Stomach (tissue), 19 donors: ENCODE measurements at places on chromosomes 2 and 18. TPM values are rescaled to one million over a fixed set of nuclear protein-coding genes. Genes with fewer than 3 reads are reported as not detected.

SERPINB13 gene
- not detected for polyA plus RNA-seq

AMER3 gene
- polyA plus RNA-seq = 0.37 TPM

TEX44 gene
- not detected for polyA plus RNA-seq

MAP3K19 gene
- polyA plus RNA-seq = not detected

NTSR2 gene
- not detected for polyA plus RNA-seq

EPHA4 gene
- polyA plus RNA-seq = not detected

CPO gene
- not detected for polyA plus RNA-seq

DNA sequence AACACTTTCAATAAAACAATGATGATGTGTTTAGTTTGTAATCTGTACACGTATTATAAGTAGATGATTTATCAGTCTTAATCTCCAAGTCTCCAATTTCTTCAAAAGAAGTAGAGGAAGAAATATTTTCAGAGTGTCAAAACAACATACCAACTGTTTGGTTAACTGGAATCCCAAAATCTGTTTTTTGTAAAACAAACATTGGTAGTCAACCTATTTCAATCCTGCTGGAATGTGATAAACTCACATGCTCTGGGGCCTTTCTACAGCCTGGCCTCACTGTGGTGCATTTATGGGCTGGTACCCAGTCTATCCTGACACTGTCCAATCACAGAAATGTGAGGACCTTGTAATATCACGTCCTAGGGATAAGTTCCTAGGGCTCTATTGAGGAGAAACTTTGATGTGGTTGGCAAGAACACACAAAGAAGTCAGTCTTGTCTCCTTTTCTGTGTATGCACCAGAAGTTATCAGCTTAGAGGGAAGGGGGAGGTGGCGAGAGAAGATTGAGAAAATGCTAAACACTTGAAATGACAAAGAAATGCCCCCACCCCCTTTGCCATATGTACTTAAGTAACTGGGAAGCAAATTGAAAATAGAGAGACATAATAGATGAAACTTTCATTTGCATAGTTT is 47.2 kb downstream of the PRKRA start:
- no peak for DNase-seq
- no peaks in the 10 kb centered on the region for H3K27me3 ChIP-seq
- H3K4me1 ChIP-seq = no peaks in the 10 kb centered on the region
- no peaks in the 10 kb centered on the region for H3K36me3 ChIP-seq
- H3K4me3 ChIP-seq = no peak overlapping the region

- peaks cover 49% of the 10 kb centered on the region for H3K4me1 ChIP-seq
- H3K27ac ChIP-seq = no peak overlapping the region
- H3K27me3 ChIP-seq = peaks cover 16% of the 10 kb centered on the region
- no peaks in the 10 kb centered on the region for H3K36me3 ChIP-seq
Observed at GRCh38 chr2:74436111-74436805, 5.5 kb downstream of the RTKN start.

DNA sequence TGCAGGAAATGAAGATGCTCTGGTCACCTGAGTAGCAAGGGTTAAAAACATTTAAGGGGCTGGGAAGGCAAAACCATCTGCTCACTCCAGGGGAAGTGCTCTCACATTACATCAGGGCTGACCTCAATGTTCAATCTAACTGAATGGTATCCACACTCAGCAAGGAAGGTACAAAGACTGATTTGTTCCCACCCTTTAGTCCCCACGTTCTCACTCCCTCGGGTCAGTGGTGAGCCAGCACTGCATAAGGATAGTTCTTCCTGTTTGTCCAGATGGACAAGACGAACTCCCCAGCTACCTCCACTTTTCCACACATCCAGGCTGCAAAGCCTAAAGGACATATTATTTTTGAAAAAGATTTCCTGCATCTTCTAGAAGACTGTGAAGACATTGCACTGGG is 126.6 kb upstream of the SLC14A2 start:
- H3K4me3 ChIP-seq = no peak overlapping the region
- no peak overlapping the region for H3K27ac ChIP-seq
- no peaks in the 10 kb centered on the region for H3K4me1 ChIP-seq

GRCh38 chr18:78069784-78070664 is 820.4 kb downstream of the GALR1 start:
- no peak for DNase-seq
- no peaks in the 10 kb centered on the region for H3K4me1 ChIP-seq
- no peak overlapping the region for H3K27ac ChIP-seq
- H3K4me3 ChIP-seq = no peak overlapping the region

GRCh38 chr2:142722086-142722485 is 155.4 kb upstream of the KYNU start:
- H3K27me3 ChIP-seq = no peaks in the 10 kb centered on the region
- no peak for DNase-seq
- no peaks in the 10 kb centered on the region for H3K36me3 ChIP-seq
- H3K27ac ChIP-seq = no peak overlapping the region
- H3K4me1 ChIP-seq = no peaks in the 10 kb centered on the region
- no peak overlapping the region for H3K4me3 ChIP-seq

- H3K4me3 ChIP-seq = no peak overlapping the region
- H3K27me3 ChIP-seq = no peaks in the 10 kb centered on the region
- no peaks in the 10 kb centered on the region for H3K36me3 ChIP-seq
- DNase-seq = no peak
- no peak overlapping the region for H3K27ac ChIP-seq
Observed at GRCh38 chr2:168809537-168809936, 7.1 kb downstream of the NOSTRIN start.

DNA sequence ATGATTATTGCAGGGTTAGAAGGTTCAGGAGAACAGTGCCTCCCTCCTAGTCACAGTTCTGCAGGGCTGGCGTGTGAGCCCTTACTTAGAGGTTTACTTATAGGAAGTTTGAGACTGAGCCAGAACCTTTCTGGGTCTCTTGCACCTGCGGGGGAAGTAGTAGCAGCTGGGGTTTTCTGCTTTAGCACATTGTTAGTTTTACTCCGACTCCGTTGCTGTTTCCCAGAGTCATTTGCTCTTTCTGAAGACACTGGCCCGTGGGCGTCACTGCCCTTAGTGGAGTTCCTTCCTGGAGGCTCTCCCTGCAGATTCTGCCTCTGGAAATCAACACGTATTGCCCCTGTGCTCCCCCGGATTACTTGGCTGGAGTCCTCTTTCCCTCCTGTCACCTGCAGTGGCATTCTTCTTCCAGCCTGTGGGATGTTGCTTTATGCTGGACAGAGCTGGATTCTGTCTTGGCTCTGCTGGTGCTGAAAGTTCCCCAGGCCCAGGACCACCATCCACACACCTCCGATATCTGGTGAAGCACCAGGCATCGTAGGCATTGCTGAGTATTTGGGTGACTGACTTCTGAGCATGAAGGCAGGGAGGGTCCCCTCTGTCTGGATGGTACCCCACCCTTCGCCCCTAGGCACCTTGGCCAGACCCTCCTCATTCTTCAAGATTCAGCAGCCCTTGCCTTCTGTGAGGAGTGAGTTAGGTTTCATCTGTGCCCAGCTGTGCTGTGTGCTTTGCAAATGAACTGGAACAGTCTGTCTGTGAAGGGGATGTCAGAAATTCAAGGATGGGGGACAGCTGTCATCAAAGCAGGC is 51.7 kb downstream of the AGAP1 start:
- peaks cover 47% of the 10 kb centered on the region for H3K4me1 ChIP-seq
- no peaks in the 10 kb centered on the region for H3K36me3 ChIP-seq
- no peak overlapping the region for H3K4me3 ChIP-seq
- H3K27ac ChIP-seq = no peak overlapping the region
- no peaks in the 10 kb centered on the region for H3K27me3 ChIP-seq
- no peak for DNase-seq

GRCh38 chr2:236568068-236568921 is 1.3 kb upstream of the ACKR3 start:
- no peaks in the 10 kb centered on the region for H3K36me3 ChIP-seq
- peak; percentile 73 for DNase-seq
- peak overlapping the region; percentile 43 for H3K4me3 ChIP-seq
- peak overlapping the region; percentile 90 for H3K27ac ChIP-seq
- no peaks in the 10 kb centered on the region for H3K27me3 ChIP-seq
- peaks cover 72% of the 10 kb centered on the region for H3K4me1 ChIP-seq

DNA sequence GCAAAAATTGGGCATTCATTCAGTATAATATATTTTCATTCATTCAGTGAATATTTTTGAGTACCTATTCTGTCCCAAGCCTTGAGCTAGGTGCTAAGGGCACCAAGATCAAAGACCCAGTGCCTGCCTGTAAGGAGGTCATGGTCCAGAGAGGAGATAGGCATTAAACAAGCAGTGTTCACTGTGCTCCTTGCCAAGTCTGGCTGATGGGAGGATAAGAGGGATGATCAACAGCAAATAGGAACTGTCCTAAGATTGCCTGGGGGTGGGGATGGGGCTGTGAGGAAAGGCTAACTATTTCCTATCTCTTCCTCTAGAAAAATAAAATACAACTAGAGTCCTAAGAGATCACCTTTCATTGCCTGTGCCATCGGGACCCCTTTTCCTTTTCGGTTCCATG is 60.4 kb downstream of the SETBP1 start:
- no peak for DNase-seq
- H3K27me3 ChIP-seq = no peaks in the 10 kb centered on the region
- H3K4me3 ChIP-seq = no peak overlapping the region
- peaks cover 22% of the 10 kb centered on the region for H3K4me1 ChIP-seq
- no peaks in the 10 kb centered on the region for H3K36me3 ChIP-seq

GRCh38 chr2:113700186-113700841 is 56.1 kb downstream of the SLC35F5 start:
- no peaks in the 10 kb centered on the region for H3K27me3 ChIP-seq
- peaks cover 8% of the 10 kb centered on the region for H3K36me3 ChIP-seq
- H3K27ac ChIP-seq = no peak overlapping the region
- no peaks in the 10 kb centered on the region for H3K4me1 ChIP-seq
- no peak overlapping the region for H3K4me3 ChIP-seq

DNA sequence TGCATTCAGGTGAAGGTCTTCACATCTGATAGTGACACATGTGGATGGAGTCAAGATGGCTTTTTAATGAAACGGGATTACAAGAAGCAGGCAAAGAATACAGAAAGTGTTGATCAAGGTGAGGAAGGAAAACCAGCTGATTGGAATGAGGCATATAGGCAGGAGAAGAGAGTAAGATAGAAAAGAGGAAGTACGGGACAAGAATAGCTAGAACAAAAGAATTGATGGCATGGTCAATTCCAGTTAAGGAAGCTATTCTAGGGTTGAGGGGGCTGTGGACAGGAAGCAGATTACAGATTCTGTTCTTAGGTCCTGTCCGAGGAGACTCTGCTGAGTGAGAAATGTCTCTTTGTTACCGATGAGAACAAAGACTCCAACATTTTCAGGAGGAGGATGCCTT is 13.2 kb upstream of the NCK2 start:
- H3K36me3 ChIP-seq = no peaks in the 10 kb centered on the region
- no peak overlapping the region for H3K27ac ChIP-seq
- no peaks in the 10 kb centered on the region for H3K4me1 ChIP-seq
- H3K27me3 ChIP-seq = no peaks in the 10 kb centered on the region
- H3K4me3 ChIP-seq = no peak overlapping the region

DNA sequence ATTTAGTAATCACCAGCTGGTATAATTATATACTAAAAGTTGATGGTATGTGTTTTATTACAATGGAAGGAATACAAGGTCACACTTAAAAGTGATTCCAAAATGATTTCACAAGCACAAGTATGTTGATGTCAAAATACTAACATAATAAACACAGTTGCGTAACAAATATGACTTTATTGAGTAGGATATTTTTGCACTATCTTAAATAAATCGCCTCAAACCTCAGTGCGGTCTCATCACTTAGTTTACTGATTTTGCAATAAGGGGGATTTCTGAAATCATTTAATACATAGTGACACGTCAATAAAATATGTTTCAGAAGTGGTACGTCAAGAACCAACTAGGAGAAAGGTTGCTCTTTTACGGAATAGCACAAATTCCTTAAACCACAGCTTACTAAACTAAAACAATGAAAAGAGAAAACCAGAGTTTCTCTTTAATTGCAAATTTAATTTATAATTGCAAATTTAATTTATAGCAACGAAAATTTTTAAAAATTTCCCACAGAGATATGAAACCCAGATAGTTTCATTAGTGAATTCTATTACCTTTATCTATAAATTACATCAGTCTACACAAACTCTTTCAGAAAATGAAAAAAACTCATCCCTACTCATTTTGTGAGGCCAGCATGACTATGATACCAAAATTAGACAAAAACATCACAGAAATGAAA is 304.0 kb upstream of the REG3G start:
- H3K4me1 ChIP-seq = no peaks in the 10 kb centered on the region
- H3K27me3 ChIP-seq = no peaks in the 10 kb centered on the region
- H3K4me3 ChIP-seq = no peak overlapping the region
- DNase-seq = no peak

- no peaks in the 10 kb centered on the region for H3K36me3 ChIP-seq
- H3K4me3 ChIP-seq = no peak overlapping the region
- H3K4me1 ChIP-seq = peaks cover 30% of the 10 kb centered on the region
- DNase-seq = no peak
- H3K27ac ChIP-seq = peak overlapping the region; percentile 64
- H3K27me3 ChIP-seq = no peaks in the 10 kb centered on the region
Observed at GRCh38 chr2:96768083-96768561, 7.4 kb downstream of the CNNM4 start.

DNA sequence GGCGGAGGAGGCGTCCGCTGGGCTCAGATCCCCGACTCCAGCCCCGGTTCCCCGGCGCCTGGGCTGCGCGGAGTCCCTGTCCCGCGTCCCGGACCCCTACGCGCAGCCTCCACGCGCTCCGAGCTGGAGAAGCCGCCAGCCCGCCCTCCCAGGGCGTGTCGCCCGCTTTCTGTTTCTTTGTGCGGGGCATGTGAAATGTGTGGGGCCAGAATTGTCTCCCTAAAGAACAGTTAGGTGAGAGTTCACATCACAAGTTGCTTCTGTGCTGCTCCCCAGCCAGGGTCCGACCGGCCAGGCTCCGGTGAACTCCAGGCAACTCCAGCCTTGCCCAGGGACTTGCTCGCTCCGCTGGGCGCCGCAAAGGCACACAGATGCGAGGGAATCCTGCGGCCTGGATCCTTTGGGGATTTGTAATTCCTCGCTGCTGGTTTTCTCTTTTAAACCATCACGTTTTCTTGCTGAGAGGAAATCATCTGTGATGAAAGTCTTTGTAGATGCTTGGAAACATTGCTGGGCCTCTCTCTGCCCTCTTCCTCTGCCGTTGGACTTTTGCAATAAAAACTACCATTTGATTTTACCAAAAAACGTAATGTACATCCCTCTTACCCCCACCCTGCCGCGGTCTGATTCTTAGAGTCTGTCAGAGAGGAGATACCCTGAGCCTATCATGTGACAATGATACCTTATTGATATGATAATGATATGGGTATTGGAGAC is 631 bp downstream of the GYPC start:
- peaks cover 20% of the 10 kb centered on the region for H3K4me1 ChIP-seq
- no peak for DNase-seq
- H3K4me3 ChIP-seq = peak overlapping the region; percentile 60
- H3K27me3 ChIP-seq = peaks cover 7% of the 10 kb centered on the region
- H3K27ac ChIP-seq = peak overlapping the region; percentile 84
- peaks cover 4% of the 10 kb centered on the region for H3K36me3 ChIP-seq
